EL (cell line): ENCODE measurements at places on chromosomes 6 and 20.
A peak's percentile ranks its signal among the peaks of the same experiment; 100 is the strongest.

GRCh38 chr6:157831018-157831369, 7.9 kb downstream of the SNX9 start:
- no peak for DNase-seq

DNA sequence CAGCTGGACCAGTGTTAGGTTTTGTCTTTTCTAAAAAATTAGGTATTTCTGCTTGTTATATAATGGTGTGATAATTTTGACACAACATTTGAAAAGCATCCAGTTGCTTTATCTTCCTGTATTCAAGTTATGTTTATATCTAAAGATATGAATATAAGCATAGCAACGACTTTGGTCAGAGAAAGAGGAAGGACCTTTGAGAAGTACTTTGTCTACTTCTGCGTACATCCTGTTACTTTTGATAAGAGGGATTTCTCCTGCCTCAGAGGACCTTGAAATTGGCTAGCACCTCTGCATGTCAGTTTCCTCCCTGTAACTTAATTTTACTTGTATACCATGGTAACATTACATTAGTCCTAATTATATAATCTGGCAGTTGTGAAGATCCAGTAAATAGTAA, 24.8 kb downstream of the PHF20 start:
- DNase-seq: no peak

- DNase-seq: no peak
Observed at GRCh38 chr20:56762401-56762800, 133.3 kb downstream of the TFAP2C start.

- no peak for DNase-seq
Observed at GRCh38 chr6:17602888-17603287, 2.8 kb downstream of the FAM8A1 start.

DNA sequence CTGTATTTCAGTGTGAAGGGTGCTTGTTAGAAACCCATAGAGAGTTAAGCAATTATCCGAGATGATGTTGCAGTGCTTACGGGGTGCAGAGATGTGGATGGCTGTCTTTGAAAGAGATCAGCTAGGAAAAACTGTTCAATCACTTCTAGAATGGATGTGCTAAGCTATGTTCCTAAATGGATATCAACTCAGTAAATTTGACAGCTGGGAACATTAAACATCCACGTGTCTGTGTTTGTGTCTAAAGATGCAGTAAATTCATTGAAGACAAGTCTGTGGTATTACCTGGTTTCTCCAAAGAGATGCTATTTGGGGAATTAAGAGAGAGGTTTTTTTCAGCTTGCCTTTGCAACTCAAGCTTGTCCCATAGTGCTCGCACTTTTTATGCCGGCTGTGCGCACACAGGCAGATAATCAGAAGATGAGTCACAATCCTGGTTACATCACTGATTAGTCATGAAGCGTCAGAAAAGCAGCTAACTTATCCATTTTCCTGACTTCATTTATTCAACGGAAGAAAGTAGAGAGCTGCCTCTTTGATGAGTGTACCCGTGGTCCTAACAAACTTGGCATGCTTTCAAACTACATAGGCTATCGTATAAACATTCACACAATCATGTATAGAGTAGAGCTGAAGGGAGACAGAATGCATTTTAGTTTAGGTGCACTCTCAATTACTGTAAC, 691.7 kb upstream of the SLC35B3 start:
- peak; percentile 96 for DNase-seq

GRCh38 chr6:5282191-5282623, 20.9 kb downstream of the FARS2 start:
- DNase-seq: no peak

DNA sequence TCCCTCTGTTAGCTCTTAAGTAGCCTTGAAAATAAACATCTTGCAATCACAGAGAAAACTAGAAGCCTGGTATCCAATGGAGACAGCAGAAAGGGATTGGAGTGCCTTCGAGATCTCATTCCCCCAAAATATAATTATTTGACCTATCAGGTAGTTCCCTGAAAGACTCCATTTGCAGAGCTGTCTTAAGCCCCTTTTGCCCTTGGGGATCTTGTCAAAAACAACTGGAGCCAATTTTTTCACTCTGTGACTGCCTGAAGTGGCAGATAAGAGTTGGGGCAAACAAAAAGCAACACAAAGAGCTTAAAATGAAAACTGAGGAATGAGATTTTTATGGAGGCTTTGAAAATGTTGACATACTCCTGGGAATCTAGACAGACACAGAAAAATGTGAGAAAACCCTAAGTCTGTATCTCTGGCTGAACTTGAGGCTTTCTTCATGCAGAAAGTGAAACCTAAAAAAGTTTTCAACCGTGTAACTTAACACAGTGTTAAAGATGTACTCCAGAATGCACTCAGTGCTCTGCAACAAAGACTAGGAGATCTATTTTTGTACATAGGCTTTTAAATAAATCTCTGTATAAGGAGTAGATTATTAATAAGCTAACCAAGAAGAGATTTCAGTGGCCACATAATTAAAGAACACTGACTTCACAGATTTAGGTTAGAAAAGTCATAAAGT, 971.1 kb upstream of the MAN1A1 start:
- no peak for DNase-seq
